ENCODE measurements at places on chromosomes 1 and 21.

DNA sequence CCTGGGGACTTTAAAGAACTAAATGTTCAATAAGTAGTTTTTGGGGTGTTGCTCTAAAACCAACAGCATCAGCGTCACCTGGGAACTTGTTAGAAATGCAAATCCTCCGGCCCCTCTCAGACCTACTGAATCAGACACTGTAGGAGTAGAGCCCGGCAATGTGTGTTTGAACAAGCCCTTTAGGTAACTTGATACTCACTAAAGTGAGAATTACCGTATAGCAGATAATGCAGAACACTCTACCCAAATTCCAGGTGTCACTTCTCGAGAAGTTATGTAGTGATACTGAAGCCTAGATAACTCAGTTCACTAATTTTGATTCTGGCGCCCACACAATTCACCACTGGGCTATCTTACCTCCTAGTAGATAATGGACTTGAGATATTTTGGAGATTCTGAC, 3.7 kb upstream of the DPT start:
- H3K4me3 ChIP-seq = no peak overlapping the region
- H3K4me1 ChIP-seq = no peaks in the 10 kb centered on the region
- no peak for DNase-seq
- H3K36me3 ChIP-seq = no peaks in the 10 kb centered on the region
- H3K27me3 ChIP-seq = no peaks in the 10 kb centered on the region

- no peak overlapping the region for H3K27ac ChIP-seq
- no peaks in the 10 kb centered on the region for H3K36me3 ChIP-seq
- no peak overlapping the region for H3K4me3 ChIP-seq
- peaks cover 5% of the 10 kb centered on the region for H3K27me3 ChIP-seq
- H3K4me1 ChIP-seq = no peaks in the 10 kb centered on the region
These were observed 69.3 kb downstream of the NR5A2 start for GRCh38 chr1:200096774-200097173.

DNA sequence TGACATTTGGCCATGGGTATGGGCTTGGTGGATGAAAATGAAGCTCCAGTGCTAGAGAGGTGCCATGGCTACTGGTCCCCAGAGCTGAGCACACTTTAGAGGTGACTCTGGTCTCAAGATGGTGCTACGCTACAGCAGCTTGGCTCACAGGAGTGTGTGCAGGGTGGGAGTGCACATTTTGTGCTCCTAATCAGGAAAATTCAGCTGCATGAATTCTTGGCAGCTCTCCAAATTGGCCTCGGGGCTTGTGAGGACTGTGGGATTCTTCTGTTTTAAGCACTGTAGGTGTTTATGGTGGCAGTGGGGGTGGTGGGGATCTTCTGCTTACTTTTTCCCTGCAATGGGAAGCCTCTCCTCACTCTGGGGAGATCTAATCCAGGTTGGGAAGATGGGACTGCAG, 17.3 kb upstream of the TIPRL start:
- no peak overlapping the region for H3K27ac ChIP-seq
- no peaks in the 10 kb centered on the region for H3K27me3 ChIP-seq

GRCh38 chr1:247681288-247681897, 1.9 kb upstream of the OR13G1 start:
- H3K4me1 ChIP-seq = no peaks in the 10 kb centered on the region
- peak; percentile 53 for DNase-seq
- H3K4me3 ChIP-seq = no peak overlapping the region
- H3K36me3 ChIP-seq = no peaks in the 10 kb centered on the region

Data from DND-41 (cell line).